Progenitor cell of endocrine pancreas (in vitro differentiated cells): ENCODE measurements at places on chromosomes 3 and 15.

GRCh38 chr3:42988566-42988965 is 9.5 kb downstream of the GASK1A start:
- no peak for DNase-seq

- DNase-seq, result peak; percentile 78
Observed at GRCh38 chr3:170356596-170357175, 829 bp upstream of the SKIL start.

DNA sequence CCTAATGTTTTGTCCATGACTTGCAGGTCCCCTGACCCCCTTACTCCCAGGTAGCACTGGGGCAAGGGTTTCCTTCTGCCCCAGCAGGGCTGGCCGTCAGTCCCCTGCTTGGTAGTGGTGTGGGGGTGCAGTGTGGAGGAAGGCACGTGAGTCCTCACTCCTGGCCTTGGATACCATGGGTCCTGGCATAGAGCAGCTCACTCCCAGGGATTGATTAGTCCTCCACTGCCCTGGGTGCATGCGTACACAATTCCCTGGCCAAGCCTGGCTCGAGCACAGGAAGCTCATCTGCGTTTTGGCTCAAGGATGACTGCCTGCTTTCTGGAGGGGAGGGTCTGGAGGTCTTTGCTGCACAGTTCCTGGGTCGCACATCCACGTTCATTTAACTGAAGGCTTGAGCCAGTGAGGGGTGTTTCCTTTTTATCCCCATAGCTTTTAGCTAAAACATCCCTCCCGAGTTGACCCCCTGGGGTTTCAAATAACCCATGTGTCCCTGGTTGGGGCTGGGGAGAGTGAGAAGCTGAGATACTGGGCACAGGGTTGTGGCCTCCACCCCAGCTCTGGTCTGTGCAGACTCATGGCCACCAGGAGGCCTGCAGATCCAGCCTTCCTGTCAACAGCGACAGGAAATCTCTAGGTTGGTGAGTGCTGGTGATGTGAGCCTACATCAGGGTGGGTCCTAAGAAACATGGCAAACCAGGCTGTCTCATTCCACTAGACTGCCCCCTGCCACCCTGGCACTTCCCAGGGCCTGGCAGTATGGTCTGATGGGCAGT is 11.5 kb downstream of the HEMK1 start:
- DNase-seq, result no peak

DNA sequence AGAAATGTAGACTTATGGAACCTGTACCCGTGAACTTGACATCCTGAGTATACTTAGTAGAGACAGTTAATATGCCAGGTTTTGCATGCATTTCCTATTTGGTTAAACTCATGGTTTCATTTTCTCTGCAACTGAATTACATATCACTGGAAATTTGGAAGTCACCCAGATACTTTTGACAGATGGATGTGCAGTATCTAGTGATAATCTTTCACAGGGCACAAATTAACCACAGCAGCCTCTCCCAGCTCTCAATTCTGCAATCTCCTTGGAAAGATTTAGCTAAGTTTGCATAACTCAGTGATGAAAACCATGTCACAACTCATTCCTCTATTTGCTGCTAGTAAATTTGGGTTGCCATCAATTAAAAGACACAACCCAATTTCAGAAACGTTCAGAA is 162.3 kb upstream of the TPM1 start:
- no peak for DNase-seq

DNA sequence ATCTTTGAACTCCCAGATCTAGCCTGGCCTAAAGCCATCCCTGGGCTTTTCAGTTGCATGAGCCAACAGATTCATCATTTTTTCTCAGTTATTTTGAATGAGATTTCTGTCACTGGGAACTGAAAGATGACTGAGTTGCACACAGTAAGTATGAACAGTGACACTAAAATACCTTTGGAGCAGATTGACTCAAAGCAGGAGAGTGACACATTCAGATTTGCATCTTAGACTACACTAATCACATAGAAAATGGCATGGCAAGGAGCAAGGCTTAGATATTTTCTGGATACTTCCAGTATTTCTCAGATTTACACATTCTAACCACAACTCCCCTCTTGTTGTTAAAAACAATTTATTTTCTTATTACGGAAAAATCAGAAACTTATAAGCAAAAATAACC is 32.8 kb downstream of the SEC62 start:
- no peak for DNase-seq

- DNase-seq, result no peak
Observed at GRCh38 chr3:128343287-128344051, 123.2 kb downstream of the DNAJB8 start.

- no peak for DNase-seq
Observed at GRCh38 chr3:153144071-153144470, 18.0 kb upstream of the RAP2B start.

DNA sequence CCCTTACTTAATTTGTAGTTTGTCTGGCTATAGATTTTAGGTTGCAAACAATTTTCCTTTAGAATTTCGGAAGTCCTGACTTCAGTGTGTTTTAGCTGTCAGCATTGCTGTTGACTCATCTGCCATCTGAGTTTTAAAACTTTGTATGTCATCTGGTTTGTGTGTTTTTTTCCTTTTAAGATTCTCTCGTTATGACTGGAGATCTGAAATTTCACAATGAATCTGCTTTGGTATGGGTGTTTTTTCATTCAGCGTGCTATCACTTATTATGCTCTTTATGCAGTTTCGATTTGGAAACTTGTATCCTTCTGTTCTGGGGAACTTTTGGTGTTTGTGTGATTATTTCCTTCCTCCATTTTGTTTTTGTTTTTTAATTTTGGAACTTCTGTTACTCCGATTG is 53.7 kb upstream of the ZNF280D start:
- no peak for DNase-seq

DNA sequence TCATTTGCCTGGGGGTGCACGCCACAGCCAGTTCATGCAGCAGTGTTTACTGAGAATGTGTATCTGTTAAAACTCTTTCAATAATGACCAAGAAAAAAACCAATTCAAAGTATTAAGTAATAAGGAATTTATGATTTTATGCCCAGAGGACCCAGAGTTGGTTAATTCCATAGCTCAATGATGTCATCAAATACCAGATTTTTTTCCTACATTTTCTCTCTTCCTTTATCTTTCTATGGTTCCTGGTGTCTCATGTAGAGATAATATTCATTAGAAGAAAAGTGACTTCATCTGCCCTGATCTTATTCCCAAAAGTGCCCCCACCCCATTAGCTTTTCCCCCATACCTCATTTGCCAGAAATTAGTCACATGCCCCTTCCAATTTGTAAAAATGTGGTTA is 44.6 kb upstream of the LMCD1 start:
- no peak for DNase-seq

DNA sequence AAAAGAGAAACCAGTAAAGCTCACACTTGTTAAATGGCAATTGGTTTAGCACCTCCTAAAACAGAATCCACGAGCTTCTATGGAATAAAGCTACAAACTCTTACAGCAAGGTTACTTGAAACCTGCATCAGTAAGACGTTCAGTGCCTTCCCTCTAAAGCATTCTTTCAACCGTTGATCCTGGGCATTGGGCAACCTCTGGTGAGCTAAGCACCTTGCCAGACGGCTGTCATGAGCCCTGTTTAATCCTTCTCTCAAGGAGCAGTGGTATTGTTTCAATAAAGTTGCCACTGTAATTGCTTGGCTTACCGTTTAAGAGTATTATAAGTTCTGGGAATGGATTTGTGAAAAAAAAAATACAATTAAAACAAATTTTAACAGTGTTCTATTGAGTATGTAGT is 75.0 kb downstream of the COL8A1 start:
- no peak for DNase-seq

DNA sequence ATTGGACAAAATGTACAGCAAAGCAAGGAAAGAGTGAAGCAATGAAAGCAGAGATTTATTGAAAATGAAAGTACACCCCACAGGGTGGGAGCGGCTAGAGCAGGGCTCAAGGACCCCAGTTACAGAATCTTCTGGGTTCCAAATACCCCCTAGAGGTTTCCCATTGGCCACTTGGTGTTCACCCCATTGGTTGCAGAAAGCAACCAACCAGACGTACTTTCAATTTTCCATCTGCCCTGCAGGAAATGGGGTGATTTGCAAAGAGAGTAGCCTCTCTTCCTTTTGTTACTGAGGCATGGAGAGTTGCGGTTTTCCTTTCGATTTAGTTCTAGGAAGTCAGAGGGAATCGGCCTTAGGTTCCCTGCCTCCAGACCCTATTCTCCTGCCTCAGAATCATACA is 2.4 kb downstream of the PML start:
- DNase-seq, result no peak

GRCh38 chr3:20222274-20222673 is 36.3 kb upstream of the SGO1 start:
- no peak for DNase-seq

DNA sequence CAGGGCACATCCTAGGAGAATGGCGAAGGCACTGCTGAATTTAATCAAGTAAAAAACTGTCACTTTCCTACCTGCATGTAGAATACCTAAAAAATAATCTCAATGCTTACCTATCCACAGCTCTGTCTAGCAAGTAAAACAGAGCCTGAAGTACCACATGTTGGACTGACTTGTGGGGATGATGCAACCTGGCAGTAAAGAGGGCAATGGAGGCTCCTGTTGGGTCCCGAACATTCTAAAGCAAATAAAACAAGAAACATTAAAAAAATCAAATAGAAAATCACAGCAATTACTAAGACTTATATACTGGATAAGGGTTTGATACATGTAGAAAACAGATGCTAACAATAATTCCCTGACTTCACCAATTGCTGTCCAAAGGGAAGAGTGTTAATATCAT is 56.1 kb downstream of the PTPN9 start:
- DNase-seq, result no peak

- DNase-seq, result no peak
Observed at GRCh38 chr3:111903067-111903511, 44.0 kb downstream of the PHLDB2 start.

- DNase-seq, result no peak
Observed at GRCh38 chr3:129605922-129606635, 397 bp downstream of the PLXND1 start.

DNA sequence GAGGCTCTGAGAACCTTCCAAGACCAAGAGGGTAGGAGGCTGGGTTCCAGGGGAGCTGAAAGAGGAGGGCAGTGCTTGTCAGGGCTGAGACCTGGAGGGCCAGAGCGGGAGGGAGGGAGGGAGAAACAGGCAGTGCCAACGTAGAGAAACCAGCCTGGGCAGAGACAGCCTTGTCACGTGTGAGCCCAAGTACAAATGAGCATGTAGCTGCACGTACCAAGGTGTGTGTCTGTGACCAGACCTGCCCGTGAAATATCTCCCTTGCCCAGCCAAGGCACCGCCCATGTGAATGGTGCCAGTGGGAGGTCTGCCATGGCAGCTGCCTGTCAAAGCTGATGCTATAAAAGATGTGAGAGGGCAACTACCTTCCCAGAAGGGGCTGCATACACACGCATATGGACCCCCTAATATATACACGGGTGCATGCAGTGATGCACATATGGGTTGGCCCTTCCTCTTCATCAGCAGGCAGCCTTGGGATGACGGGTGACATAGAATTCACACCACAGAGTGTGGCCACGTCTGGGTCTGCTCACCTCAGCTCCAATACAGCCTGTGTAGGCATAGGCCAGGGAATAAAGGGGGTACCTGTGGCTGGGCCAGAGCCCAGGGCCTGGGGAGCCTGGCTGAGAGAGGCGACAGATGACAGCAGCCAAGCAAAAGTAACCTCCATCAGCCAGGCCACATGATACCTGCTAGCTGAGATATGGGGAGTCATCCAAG is 7.8 kb upstream of the CTDSPL start:
- no peak for DNase-seq

- no peak for DNase-seq
Observed at GRCh38 chr15:66899555-66900350, 165.6 kb upstream of the SMAD3 start.

DNA sequence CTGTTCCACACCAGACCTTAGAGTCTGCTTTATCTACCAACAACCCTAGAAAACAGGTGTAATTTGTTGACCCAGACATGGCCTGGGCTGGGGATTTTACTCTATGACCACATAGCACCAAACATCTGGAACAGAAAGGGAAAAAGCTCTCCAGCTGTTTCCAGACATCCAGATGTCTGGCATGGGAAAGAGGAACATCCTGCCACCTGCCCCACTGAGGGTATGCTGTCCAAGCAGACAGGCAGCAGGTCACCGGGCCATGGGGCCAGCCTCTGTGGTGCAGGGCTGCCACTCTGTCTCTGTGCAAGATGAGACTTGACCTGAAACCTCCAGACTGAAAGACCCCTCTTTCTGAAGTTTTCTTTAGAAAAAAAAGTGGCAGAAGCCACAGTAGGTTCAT is 359.3 kb upstream of the ICE2 start:
- no peak for DNase-seq

DNA sequence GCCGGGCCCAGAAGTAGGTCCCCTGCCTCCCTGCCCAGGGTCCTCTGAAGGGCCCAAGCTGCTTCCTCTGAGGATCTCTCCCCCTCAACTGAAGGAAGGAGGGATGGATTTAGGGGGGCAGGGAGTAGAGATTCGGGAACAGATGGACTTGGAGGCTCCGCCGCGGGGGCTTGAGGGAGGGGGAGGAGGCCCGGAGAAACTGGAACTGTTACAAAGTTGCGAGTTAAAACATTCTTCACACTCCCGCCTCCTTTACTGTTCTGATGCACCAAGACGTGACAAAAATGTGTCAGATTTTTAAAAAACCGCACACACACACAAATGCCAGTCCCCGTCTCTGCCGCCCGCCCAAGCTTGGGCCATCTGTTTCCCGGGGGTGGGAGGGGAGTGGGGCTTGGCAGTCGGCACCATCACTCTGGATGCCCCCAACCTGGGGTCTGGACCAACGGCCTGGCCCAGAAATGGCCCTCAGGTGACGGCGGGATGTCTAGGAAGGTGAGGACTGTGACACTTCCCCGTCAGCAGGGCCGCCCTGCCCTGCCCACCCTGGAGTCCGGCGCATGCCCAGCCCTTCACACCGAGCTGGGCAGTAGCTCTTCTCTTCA is 25.0 kb upstream of the LINGO1 start:
- no peak for DNase-seq

- DNase-seq, result no peak
Observed at GRCh38 chr15:42964476-42964875, 43.9 kb upstream of the TTBK2 start.

DNA sequence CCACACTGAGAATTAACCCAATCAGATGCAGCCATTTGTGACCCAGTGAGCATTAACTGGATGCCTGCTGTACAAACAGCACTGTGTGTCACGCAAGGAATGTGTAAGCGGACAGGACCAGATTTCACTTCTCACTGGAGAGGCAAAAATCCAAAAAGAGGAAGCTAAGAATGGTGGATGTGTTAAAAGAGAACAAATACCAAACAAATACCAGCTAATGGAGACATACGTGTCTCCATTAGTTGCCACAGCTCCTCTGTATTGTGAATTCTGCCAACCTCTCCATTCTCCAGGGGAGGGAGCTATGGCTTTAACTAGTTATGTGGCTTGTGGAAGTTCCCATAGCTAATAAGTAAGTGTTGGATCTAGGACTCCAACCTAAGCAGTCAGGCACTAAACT is 2.6 kb downstream of the LTF start:
- no peak for DNase-seq
